ENCODE measurements at places on chromosomes 3 and 15. TPM values are rescaled to one million over a fixed set of nuclear protein-coding genes. Genes with fewer than 3 reads are reported as not detected.

Gene CAND2
- total RNA-seq, result 0.13 TPM

GRCh38 chr3:55143336-55143735, 215.5 kb upstream of the LRTM1 start:
- H3K36me3 ChIP-seq, result no peaks in the 10 kb centered on the region
- H3K27ac ChIP-seq, result no peak overlapping the region
- no peaks in the 10 kb centered on the region for H3K4me1 ChIP-seq

- H3K36me3 ChIP-seq, result no peaks in the 10 kb centered on the region
- H3K4me3 ChIP-seq, result no peak overlapping the region
- no peaks in the 10 kb centered on the region for H3K27me3 ChIP-seq
- peaks cover 22% of the 10 kb centered on the region for H3K4me1 ChIP-seq
- H3K27ac ChIP-seq, result no peak overlapping the region
Observed at GRCh38 chr15:70322051-70322668, 224.4 kb upstream of the TLE3 start.

GRCh38 chr3:183435661-183436060, 7.2 kb upstream of the MCF2L2 start:
- peaks cover under 1% of the 10 kb centered on the region for H3K27me3 ChIP-seq
- H3K36me3 ChIP-seq, result no peaks in the 10 kb centered on the region
- H3K27ac ChIP-seq, result no peak overlapping the region
- H3K4me1 ChIP-seq, result no peaks in the 10 kb centered on the region
- DNase-seq, result no peak

DNA sequence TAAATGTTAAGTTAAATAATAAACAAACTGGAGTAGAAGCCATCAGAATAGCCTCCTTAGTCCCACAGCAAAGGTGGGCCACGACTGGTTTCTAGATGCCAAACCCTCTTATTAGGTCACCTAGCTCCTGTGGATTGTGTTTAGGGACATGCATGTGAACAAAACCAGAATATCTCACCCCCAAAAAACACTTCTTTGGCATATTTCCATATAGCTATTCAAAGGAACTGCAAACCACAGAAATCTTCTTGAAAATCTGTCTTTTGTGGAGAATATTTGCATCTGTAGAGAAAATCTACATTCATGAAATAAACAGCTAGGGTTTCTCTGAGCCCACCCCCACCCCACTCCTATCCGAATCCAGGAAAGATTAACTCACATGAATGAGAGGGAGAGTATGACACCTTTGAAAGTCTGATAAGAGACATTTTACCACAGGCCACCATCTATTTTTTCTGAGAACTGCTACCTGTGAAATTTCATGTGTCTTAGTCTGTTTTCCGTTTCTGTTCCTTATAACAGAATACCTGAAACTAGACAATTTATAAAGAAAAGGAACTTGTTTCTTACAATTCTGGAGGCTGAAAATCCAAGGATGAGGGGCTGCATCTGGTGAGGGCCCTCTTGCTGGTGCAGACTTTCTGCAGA, 159.4 kb downstream of the NEK10 start:
- DNase-seq, result no peak
- H3K36me3 ChIP-seq, result no peaks in the 10 kb centered on the region
- H3K4me3 ChIP-seq, result no peak overlapping the region
- no peaks in the 10 kb centered on the region for H3K27me3 ChIP-seq
- H3K27ac ChIP-seq, result no peak overlapping the region

Gene TMEM40
- total RNA-seq, result 1.3 TPM

DNA sequence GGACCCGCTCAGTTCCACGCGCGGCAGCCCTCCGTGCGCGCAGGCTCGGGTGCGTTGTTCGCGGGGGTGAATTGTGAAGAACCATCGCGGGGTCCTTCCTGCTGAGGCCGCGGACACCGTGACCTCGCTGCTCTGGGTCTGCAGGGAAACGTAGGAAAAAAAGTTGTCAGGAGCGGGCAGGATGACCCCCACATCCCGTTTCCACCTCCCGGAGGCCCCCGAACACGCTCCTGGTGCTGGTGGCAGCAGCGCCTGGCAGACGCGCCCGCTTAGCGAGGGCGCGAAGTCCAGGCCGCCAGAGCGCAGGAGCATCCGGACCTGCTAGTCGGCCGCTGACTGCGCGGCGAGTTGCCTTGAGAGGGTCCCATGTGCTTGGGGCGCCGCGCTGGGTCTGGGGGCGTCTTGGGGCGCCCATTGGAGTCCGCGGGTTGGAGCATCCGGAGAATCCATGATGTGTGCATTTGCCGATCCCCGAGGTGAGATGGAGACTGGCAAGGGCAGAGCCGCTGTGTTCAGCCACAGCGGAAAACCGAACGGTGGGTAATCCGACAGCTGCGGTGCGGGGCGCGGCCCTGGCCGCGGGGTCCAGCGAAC, 520 bp downstream of the GREM1 start:
- peak overlapping the region; percentile 36 for H3K4me3 ChIP-seq
- no peak for DNase-seq
- peaks cover 41% of the 10 kb centered on the region for H3K27me3 ChIP-seq
- no peak overlapping the region for H3K27ac ChIP-seq
- H3K36me3 ChIP-seq, result no peaks in the 10 kb centered on the region
